ENCODE measurements at places on chromosomes 1 and 21.

DNA sequence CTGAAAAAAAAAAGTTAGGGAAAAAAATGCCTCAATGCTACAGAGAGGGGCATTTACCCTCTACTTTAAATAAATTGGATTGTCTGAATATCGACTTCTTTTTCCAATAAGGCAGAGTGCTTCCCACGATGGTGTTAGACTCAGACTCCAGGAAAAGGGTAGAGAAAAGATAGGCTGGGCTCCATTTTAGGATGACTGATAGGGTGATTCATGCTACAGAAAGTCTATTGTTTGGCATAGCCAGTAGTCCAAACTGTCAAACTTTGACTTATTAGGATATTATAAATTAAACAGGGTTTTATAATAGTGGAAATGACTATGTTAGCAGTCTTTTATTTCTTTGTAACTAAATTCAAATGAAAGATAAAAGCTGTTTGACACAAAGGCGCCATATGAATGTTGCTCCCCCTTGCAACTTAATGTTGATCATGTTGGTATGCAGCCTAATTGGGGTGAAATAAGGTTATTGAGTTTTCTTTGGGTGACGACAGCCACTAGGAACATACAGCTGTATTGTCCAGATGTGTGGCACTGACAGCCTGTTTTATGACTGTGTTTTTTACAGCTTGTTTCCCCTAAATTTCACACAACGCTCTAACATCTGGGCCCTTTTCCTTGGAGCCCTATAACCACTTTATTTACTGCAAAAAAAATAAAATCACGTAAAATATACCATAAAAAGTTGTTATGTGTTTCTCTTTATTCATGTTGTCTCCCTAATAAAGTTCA, 69.3 kb downstream of the SPAG17 start:
- no peak for DNase-seq

DNA sequence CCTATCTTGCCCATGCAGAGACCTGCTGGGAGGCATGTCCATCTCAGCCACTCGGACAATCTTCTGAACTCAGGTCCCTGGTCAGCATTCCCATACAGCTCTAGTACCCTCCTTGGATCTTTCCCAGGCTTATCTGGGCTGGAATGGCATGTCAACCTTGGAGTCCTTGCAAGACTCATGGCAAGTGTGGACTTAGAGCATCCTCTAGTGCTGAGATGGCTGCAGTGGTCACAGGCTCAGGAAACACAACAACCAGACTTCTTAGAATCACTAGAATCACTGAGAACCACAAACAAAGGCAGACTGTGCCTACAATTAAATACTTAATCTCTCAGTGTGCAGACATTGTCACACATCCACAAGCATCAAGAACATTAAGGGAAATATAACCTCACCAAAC, 73.1 kb upstream of the TSHB start:
- DNase-seq = no peak

- no peak for DNase-seq
These were observed 325.3 kb downstream of the PTBP2 start for GRCh38 chr1:97046765-97047420.

- DNase-seq = no peak
These were observed 30.4 kb downstream of the TFAP2E start for GRCh38 chr1:35603468-35603867.

DNA sequence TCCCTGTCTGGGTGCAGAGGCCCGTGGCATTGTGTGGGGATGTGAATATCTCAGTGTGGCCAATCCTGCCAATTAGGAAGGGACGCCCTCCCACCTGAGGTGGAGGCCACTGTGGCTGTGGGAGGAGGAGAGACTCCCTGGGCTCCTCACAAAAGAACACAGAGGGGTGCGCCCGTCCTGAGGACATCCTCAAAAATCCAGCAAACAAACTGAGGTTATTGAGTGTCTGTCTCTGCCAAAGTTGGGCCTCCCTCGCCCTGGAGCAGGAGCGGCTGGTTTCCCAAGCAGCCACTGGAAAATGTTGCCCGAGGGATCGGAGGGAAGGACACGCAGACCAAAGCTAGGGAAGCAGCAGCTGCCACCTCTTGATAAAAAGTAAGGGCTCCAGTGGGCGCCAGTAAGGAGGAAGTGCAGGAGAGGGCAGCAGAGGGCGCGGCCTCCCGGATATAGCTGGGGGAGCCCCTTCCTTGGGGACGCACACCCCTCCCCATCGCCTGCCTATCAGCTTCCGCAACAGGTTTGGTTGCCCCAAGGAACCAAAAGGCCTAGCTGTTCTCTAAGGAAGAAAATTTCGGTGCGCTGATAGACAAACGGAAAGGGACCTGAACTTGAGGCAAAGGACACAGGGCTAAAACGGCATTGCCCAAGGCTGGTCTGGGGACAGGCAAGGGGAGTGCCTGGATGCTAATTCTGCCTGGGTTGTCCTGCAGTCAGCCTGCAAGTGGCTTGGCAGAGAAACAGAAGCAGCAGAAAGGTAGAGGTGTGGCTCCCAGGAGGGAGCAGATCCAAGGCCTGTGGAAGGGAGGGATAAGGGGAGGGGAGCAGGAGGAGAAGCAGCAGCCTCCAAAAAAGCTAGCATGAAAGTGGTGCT, 1.7 kb upstream of the GRIK3 start:
- no peak for DNase-seq

DNA sequence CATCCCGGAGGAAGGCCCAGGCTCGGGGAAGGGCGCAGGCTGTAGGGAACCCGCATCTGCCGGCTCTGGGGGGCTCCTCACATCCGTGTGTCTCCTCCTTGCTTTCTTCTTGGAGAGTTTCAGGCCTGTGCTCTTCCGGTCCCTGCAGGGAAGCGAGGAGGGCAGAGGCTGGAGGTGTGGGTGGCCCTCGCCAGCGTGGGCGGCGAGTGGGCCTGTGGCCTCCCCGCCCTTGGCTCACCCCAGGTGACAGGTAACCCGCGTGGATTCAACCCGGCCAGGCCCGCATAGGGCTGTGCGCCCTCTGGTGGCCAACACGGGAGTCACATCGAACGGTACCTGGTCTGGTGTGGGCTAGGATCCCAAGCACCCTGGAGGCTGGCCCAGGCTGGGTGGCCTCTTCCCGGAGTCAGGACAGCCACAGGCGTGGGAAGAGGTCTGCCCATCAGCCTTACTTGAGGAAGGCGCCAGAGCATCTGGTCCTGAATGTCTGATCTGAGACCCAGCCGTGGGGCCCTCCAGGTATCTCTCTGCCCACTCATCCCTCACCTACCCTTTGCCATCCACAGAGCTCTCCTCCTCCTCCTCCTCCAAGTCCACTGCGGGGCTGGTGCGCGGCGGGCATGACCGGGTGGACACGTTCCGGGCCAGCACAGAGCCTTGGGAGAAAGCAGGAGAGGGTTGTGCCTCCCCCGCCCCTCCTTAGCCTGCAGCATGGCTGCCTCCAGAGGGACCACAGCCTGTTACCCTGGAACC, 9.6 kb upstream of the TNFRSF25 start:
- peak; percentile 69 for DNase-seq

DNA sequence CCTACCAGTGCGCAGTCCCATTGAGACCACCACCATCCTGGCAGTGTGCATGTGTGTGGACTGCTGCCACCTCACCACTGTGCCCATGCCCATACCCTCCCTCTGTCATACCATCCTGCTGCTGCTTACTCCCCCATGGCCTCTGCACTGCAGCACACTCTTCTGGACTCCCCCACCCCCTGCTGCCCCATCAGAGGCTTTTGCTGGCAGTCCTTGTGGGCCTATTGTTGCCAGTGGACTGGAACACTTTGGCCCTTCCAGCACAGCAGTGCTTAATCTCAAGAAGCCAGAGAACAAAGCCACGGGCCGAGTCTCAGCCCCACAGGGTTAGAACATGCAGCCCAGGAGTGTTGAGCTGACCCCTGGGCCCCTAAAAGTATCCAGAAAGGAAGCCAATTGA, 41.9 kb upstream of the IVNS1ABP start:
- DNase-seq = no peak

Measured in stimulated activated CD4-positive, alpha-beta T cell treated with anti-CD3 and anti-CD28 coated beads, Interleukin-15, amount 100 ng/mL, for 1 hour (primary cell).